Stimulated activated CD4-positive, alpha-beta T cell treated with anti-CD3 and anti-CD28 coated beads, Interleukin-4, amount 100 ng/mL, for 1 hour (primary cell): ENCODE measurements at places on chromosomes 4 and X.

- DNase-seq: no peak
Measured at GRCh38 chrX:39519030-39519488, 578.7 kb downstream of the BCOR start.

GRCh38 chrX:68889249-68889648 lies 60.4 kb downstream of the EFNB1 start:
- DNase-seq: no peak

DNA sequence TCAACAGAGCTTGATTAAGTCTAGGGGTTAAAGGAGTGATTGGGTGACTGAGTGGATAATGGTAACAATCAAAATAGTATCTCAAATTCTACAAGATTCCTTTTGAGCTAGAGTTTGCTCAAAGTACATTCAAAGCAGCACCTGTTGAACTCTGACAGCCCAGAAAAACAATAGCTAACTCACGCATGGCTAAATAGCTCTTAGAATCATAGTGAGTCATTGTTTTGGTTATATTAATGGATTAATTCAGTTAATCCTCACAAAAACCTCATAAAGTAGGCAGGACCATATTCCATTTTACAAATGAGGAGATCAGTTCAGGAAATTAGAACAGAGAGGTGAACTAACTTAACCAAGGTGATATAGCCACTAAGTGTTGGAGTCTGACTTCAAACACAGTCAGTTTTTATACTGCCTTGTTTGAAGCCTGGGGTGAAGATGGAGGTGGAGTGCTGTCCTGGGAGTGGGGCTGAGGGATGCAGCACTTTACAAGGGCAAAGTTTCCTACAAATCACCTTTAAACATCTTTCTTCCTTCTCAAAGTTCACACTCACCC lies 35.9 kb upstream of the PPM1K start:
- DNase-seq: no peak

GRCh38 chr4:69860521-69861298 lies 765 bp upstream of the SULT1E1 start:
- no peak for DNase-seq
